ENCODE measurements at places on chromosomes 16 and 17.

DNA sequence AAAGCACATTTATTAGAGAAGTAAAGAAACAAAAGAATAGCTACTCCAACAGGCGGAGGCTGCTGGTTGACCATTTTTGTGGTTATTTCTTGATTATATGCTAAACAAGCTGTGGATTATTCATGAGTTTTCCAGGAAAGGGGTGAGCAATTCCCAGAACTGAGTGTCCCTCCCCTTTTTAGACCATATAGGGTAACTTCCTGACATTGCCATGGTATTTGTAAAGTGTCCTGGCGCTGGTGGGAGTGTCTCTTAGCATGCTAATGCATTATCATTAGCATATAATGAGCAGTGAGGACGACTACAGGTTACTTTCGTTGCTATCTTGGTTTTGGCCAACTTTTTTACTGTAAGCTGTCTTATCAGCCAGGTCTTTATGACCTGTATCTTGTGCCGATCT lies 12.2 kb upstream of the HS3ST4 start:
- no peak for DNase-seq

DNA sequence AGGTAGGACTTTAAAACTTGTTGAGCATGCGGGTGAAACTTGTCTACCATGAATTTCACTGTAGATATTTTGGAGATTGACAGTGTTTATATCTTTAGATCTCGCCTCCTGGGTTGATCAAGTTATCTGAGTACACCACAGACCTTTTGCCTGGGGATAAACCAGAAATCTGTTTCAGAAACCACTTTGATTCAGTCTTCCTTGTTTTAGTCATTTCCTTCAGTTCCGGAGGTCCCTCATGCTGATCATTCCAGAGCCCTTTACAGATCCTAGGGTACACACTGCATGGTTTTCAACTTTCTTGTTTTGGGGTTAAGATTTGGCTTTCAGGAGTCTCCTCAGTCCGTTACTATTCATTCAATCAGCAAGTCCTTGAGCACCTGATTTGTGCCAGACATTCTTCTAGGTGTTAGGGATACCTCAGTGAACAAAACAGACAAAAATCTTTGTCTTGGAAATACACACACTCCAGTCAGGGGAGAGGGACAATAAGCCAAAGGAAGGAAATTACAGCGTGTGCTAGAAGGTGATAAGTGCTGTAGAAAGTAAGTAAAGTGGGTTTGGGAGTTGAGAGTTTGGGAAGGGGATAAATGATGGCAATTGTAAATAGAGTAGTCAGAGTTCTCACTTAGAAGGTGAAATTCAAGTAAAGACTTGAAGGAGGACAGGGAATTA lies 12.2 kb downstream of the NOD2 start:
- no peak for DNase-seq

- no peak for DNase-seq
Observed at GRCh38 chr16:56347670-56348069, 77.7 kb downstream of the AMFR start.

DNA sequence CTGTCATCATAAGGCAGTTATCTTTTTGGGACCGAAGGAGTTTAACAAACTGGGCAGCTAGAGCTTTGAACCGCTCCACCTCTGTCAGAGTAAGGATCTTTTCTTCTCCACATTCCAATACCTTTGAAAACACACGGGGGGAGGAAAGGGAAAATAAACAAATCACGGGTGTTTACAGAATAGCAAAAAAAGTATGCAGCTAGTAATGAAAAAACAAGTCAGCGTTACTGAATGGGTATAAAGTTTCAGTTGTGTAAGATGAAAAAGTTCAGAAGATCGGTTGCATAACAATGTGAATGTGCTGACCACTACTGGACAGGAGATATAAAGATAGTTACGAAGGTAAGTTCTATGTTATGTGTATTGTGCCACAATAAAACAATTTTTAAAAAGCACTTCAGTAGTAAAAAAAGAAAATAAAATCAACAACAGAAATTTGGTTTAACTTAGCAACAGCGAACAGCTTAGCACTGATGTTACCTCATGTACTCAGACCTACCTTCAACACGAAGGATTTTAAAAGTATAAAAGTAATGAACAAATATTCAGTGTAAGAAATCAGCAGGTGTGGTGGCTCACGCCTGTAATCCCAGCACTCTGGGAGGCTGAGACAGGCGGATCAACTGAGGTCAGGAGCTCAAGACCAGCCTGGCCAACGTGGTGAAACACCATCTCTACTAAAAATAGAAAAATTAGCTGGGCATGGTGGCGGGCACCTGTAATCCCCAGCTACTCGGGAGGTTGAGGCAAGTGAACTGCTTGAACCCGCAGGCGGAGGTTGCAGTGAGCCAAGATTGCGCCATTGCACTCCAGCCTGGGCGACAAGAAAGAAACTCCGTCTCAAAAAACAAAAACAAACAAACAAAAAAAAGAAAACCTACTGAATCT lies 34.3 kb downstream of the MARF1 start:
- DNase-seq, result no peak

DNA sequence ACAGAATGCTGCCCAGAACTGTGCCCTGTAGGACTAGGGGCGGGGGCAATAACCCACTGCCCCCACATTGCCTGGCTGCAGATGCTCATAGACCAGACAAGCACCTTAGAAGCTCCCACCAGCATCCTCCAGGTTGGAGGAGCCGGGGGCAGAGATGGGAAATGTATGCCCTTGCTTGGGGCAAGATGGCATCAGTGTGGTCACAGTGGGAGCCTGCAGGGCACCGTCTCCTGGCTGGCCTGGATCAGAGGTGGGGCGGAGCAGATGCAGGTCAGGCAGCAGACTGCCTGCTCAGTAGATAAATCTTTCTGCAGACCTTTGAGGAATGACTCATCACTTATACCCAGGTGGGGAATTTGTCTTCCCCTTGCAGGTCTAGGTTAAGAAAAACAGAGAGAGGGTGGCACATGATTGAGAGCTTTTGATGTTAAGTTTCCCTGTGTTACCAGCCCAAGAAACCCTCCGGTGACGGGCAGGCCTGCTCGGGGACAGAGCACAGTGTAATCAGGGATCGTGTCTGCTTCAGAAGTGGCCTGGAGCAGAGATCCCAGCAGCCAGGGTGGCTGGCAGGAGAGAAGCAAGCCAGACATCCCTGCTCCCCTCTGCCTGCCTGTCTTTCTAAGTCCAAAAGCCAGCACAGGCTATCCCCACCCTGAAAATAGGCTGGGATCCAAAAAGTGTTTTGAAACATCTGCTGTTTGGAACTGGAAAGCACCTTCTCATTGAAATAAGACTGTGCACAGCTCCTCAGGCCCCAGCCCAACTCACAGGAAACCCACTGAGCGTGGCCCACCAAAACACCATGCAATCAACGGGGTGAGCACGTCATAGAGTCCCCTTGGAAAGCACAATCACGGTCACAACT lies 50.7 kb upstream of the RPL38 start:
- DNase-seq, result no peak

- no peak for DNase-seq
Observed at GRCh38 chr17:65857718-65858117, 296.3 kb upstream of the AXIN2 start.

- DNase-seq, result no peak
Observed at GRCh38 chr17:62714016-62714777, 86.7 kb downstream of the MRC2 start.

DNA sequence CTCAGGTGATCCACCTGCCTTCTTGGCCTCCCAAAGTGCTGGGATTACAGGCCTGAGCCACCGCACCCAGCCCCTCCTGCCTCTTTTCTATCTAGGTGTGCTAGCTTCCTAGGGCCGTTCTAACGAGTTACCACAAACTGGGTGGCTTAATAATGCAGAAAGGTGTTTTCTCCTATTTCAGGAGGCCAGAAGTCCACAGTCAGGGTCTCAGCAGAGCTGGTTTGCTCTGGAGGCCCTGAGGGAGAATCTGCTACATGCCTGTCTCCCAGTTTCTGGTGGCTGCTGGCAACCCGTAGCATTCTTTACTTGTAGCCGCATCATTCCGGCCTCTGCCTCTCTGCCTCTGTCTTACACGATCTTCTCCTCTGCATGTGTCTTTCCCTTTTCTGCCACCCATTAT lies 89.2 kb downstream of the NTN1 start:
- no peak for DNase-seq

DNA sequence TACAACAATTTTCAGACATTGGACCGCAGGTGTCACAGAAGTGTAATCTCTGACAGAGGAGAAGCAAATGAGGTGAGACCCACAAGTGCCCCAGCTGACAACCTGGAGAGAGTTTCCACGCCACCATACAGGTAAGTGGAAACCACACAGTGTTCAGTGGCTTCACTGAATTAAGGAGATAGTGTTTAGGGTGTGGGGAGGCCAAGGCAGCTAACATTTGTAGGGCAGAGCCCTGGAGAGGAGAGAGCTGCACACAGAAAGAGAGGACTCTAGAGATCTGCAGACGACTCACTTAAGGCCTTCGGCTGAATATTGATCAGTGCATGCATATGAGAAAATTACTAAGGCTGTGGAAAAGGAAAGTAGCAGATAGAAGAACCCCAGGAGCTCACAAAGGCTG lies 228.9 kb upstream of the TNRC6C start:
- no peak for DNase-seq

GRCh38 chr17:57441270-57441600 lies 184.9 kb downstream of the MSI2 start:
- DNase-seq, result no peak

- DNase-seq, result no peak
Observed at GRCh38 chr17:51000835-51001638, 119.6 kb downstream of the SPAG9 start.

DNA sequence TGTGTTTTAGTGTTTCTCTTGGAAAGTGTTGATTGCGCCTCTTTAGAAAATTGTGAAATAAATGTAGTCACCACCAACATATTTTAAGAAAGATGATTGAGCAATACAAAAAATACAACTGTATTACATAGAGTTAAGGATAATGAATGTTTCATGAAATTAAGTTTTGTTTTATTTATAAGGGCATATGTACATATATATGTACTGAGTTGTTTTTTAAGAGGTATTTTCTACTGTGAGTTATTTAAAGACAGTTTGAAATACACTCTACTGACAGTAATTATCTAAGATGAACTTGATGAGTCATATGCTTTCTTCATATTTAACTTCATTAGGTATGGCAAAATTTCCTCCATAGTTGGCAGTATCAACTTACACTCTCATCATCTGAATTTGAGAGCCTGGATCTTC lies 411.7 kb downstream of the HS3ST3B1 start:
- no peak for DNase-seq

DNA sequence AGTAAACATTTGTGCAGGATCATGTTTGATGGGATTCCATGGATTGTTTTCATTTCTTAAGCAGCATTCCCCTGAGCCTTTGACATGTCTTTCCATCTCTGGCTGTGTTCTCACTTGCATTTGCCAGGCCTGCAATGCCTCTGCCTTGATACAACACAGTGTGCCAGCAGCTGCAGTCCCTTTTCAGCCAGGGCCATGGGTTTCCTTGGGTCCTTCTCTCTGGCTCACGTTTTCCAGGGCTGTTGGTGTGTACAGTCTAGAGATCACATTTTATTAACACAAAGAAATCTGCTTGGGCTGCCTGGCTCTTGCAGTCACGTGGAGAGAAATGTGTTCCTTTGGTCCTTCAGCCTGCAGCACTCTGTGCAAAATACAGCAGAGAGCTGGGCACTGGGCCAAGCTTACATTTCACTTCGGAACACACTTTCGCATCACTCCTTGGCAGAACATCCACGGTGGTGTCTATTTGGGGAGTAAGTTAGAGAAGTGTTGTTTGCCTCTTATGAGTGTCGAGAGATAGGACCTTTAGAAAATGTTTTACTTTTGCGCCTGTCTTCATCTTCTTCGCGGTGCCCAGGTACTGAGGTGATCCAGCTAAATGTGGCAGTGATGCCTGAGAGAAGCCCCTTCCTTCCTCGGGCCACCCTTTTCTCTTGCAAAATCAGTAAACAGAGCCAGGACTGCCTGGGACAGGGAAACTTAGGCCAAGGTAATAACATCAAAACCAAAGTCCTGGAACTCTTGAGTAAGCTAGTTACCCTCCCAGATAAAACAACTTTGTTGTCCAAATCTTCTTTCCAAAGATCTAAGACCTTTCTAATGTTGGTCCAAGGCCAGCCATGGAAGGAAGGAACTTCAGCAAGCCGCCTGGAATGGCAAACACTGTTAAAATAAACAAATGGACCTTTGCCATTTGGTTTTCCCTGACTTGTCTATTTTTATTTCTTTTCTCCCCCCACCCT lies 20.9 kb downstream of the HLF start:
- no peak for DNase-seq

GRCh38 chr17:73311781-73312641 lies at the start of gene CDC42EP4:
TSS of gene CDC42EP4 (minus strand) at chr17:73312001. CDS start at chr17:73286500, 25,501 bp downstream.
- DNase-seq, result peak; percentile 59

GRCh38 chr17:69300222-69300621 lies 26.7 kb downstream of the ABCA5 start:
- DNase-seq, result no peak

- DNase-seq, result peak; percentile 46
Observed at GRCh38 chr17:64661976-64662773, at the start of gene SMURF2. TSS of gene SMURF2 (minus strand) at chr17:64662307. CDS start at chr17:64661880, 427 bp downstream.

DNA sequence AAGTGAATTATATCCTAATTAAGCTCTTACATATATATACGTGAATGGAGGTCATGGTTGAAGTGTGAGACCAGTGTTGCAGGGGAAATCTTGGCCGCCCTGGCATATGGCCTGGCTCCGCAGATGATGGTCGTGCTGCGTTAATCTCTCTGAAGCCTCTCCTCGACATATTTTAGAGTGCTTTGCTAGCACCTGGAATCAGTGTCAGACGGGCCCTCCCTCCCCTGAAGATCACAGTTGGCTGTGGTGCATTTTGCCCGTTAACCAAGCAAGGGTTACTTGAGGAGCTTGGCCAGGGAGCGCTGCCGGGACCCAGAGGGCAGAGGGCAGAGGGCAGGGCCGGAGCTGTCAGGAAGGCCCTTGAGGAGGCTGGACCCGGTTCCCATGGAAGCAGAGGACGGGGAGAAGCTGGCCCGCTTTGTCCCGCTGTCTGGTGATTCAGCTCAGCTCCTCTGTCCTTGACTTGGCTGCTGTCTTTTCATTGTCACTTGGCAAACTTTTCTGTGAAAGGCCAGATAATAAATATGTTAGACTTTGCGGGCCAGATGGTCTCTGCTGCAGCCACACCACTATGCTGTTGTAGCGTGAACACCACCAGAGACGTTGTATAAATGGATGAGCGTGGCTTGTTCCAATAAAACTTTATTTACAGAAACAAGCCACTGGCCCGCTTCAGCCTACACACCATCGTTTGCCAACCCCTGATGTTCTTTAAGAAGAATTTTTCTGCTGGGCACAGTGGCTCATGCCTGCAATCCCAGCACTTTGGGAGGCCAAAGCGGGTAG lies 32.3 kb downstream of the CIBAR2 start:
- DNase-seq, result no peak

- DNase-seq, result no peak
Observed at GRCh38 chr16:75606507-75606906, 16.6 kb downstream of the ADAT1 start.

DNA sequence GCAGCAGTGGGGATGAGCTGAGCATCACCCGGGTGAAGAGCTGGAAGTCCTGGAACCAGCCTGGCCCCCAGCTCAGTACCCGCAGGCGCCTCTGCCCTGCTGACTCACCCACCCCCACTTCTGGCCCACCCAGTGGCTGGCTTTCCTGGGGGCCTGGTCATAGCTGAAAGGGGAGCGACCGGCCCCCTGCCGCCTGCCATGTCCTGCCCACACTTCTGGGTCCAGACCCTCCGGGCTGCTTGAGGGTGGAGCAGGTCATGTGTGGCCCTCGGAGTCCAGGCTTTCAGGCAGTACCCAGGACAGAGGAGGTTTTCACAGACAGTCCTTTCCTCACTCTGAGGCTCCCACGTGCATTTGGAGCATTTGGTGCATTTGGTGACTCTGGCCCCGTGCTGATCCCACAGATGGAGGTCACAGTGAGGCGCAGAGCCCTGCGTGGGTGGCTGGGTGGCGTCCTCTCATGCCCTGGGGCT lies 7.1 kb upstream of the PIEZO1 start:
- DNase-seq, result no peak

- DNase-seq, result no peak
Observed at GRCh38 chr17:21125862-21126261, 902 bp upstream of the DHRS7B start.
